ENCODE measurements at places on chromosomes 5 and 9. TPM values are rescaled to one million over a fixed set of nuclear protein-coding genes. Genes with fewer than 3 reads are reported as not detected.
A peak's percentile ranks its signal among the peaks of the same experiment; 100 is the strongest.

- H3K27me3 ChIP-seq = peaks cover 89% of the 10 kb centered on the region
- H3K27ac ChIP-seq = no peak within 1 kb of the TSS
- H3K36me3 ChIP-seq = no peaks in the 10 kb centered on the region
- peak within 1 kb of the TSS; percentile 58 for H3K4me3 ChIP-seq
These were observed at the start of gene ANKRD34B for GRCh38 chr5:80569961-80570786. ANKRD34B (minus strand) TSS chr5:80570280; CDS start chr5:80560019, 10,261 bp downstream.

DNA sequence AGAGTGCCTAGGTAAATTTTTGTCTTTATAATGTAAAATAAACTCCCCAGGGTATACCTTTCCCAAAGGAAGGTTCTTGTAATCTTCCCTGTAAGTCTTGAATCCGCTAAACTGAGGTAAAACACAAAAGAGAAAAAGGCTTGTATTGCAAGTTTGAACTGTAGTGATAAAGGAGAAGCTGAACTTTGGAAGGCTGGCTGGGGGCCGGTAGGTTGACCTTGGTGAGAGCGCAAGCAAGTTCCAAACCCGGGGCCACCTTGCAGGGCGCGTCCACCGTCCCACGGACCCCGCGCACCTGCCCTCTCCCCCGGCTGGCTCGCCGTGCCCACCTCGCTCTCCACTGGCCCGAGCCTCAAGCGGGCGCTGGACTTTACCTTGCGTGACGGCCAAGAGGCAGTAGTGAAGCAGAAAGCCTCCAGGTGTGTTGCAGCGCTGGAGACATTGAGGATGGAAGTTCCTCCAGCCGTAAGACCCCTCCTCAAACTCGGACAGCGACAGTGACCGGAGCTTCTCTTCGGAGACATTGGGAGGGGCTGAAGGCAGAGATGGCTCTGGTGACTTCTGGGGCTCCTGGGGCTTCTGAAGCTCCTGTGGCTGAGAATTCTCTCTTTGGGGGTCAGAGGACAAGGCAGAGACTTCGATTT, 428 bp downstream of the SLCO4C1 start:
- no peak overlapping the region for H3K27ac ChIP-seq
- peaks cover 30% of the 10 kb centered on the region for H3K27me3 ChIP-seq
- no peak for DNase-seq
- peak overlapping the region; percentile 51 for H3K4me3 ChIP-seq
- no peaks in the 10 kb centered on the region for H3K36me3 ChIP-seq

- DNase-seq = no peak
- H3K27ac ChIP-seq = no peak overlapping the region
- H3K4me1 ChIP-seq = peaks cover 53% of the 10 kb centered on the region
- no peaks in the 10 kb centered on the region for H3K36me3 ChIP-seq
- no peak overlapping the region for H3K4me3 ChIP-seq
These were observed 102.7 kb upstream of the VCAN start for GRCh38 chr5:83368835-83369234.

Gene PDE8B
- total RNA-seq = 4.3 TPM

Gene TEX48
- total RNA-seq = not detected

Gene MLANA
- not detected for total RNA-seq
